ENCODE measurements at places on chromosomes 12 and 14.

DNA sequence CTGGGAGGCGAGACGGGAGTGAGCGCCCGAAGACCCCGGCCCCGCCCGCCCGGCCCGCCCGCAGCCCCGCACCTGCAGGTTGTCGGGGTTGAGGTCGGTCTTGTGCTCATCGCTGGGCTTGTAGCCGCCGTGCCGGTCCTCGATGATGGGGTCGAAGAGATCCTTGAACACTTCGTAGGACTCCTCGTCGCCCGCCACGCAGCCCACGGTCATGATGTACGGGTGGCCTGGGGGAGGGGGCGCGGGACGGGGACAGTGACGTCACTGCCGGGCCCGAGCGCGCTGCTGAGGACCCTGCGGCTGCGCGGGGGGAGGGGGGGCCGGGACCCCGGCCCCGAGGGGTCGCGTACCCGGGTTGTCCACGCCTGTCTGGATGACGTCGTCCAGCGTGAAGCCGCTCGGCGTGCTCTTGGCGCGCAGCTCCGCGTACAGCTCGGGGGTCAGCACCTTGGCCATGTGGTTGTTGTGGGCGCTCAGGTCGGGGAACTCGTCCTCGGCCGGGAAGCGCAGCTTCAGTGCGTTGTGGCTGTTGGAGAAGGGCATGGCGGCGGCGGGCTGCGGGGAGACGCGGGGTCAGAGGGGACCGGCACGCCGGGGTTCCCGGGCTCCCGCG lies 573 bp downstream of the CKB start:
- no peak for DNase-seq

- no peak for DNase-seq
These were observed 48.0 kb downstream of the PLCZ1 start for GRCh38 chr12:18689771-18690170.

- DNase-seq, result peak; percentile 8
These were observed 19.4 kb upstream of the A2M start for GRCh38 chr12:9134981-9135628.

- DNase-seq, result no peak
These were observed 196.5 kb downstream of the DUSP6 start for GRCh38 chr12:89155826-89156225.

GRCh38 chr12:27367078-27367477 lies 34.4 kb downstream of the BMAL2 start:
- DNase-seq, result no peak

- DNase-seq, result no peak
These were observed 6.4 kb upstream of the SLC48A1 start for GRCh38 chr12:47766502-47767215.

GRCh38 chr12:89475203-89475990 lies 49.2 kb downstream of the GALNT4 start:
- no peak for DNase-seq

DNA sequence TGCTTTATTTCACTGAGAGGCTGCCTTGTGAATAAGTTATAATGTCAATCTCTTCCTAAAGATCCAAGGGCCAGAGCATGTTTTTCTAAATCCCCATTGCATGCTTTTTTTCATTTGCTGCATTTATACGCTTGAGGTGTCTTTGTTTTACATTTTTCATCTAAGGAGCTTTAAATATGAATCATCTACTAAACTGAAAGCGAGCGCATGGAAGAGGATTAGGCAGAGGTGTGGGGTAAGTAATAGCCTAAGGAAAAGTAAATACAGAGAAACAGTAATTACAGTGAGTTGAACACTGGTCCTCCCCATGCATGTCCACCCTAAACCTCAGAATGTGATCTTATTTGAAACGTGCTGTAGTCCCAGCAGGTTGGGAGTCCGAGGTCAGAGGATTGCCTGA lies 76.4 kb upstream of the METAP2 start:
- DNase-seq, result no peak

DNA sequence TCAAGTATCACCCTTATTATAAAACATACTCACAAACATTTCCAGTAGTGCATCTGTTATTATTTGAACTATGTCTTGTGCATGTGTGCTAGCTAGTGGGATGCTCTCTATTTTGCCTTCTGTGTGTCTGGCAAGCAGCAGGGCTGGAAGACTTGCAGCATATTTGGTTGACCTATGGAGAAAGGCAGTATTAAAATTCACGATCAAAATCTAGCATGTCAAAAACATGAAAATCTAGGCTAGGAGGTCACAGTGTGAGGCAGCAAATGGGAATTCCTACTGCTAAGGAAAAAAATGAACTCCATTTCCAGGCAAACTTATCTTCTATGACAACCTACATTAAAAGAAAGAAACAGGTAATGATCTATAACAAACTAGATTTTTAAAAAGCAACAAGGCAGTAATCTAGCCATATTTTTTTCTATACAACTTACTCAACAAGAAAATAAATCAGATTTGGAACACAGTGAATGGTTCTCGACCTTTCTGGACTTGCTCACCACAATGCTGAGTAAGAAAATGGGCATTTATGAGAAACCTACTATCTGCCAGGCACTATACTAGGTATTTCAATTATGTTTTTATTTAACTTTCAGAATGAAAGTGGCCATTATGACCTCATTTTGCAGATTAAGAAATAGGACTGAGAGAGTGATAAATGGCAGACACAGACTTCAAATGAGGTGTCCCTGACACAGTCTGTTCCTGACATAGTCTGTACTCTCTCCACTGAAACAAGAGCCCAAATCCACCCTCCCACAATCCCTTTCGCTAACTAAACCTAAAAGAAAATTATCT lies 96.8 kb downstream of the TXNDC16 start:
- no peak for DNase-seq

- DNase-seq, result no peak
These were observed 716 bp upstream of the PTGDR start for GRCh38 chr14:52266782-52267181.

- DNase-seq, result no peak
These were observed 64.1 kb downstream of the APPL2 start for GRCh38 chr12:105171691-105172436.

- DNase-seq, result no peak
These were observed 250.6 kb downstream of the RGS6 start for GRCh38 chr14:72182708-72183432.

DNA sequence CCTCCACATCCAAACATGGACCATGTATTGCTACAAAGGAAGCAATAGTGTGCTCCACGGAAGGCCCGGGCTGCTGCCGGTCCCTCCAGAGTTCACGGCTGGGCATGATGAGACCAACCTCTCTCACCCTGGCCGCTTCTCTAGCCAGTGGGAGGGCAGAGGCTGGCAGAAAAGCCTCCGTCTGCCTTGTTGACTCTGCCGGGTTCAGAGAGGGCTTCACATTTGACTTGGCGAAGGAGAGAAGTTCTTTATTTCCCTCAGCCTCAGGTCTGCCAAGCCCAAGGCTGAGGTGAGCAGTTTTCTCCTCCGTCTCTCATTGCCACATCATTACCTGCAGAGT lies 230.0 kb downstream of the ZFP36L1 start:
- no peak for DNase-seq

GRCh38 chr14:94970941-94971730 lies 186.2 kb downstream of the DICER1 start:
- DNase-seq, result no peak

- peak; percentile 55 for DNase-seq
These were observed 44.8 kb downstream of the FBXW8 start for GRCh38 chr12:116955382-116956021.

DNA sequence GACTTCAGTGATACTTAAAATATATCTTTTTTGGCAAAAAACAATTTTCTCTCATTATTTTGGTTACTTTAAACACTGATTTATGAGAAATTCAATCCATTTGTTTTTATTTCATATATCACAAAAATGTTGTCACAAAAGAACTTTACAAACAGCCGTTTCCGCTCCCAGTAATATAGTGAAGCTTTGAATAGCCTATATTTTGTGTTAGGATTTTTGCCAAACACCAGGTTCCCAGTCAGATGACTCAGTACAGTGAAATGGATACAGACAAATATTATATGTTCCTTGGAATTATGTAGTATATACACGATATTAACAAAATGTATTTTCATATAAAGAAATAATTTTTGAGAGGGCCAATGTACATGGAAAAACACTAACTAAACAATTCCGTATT lies 411.1 kb downstream of the CCER1 start:
- no peak for DNase-seq

GRCh38 chr12:30764251-30764650 lies 9.5 kb upstream of the CAPRIN2 start:
- DNase-seq, result no peak

DNA sequence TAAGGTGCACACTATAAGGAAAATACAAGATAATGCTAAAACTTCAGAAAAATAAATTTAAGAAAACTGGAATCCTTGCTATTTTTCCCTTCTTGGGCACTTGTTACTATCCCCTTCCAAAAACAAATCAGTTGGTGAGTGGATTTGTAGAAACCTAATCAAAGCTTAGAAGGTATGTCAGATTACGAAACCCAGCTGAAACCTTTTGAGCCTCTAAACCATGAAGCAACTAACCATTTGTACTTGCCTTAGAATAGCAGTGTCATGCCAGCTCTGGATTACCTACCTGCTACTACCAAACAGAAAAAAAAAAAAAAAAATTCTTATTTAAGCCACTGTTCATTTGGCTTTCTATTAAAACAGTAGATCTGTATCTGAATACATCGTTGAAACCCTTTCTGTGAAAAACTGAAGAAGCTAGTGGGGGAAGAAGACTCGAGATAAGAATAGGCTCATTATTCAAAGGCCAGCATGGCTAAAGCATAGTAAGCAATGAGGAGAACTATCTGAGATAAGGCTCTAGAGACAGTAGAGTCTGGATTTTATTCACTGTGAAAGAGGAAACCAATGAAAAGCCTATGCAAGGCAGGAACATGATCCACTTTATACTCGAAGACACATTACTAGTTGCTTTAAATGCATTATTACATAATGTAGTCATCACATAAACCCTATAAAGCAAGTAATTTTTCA lies 30.2 kb downstream of the OSBPL8 start:
- DNase-seq, result no peak

- DNase-seq, result peak; percentile 45
These were observed 10.9 kb downstream of the BTG1 start for GRCh38 chr12:92134638-92135274.

GRCh38 chr12:121578230-121579189 lies 2.3 kb downstream of the KDM2B start:
- no peak for DNase-seq

- DNase-seq, result no peak
These were observed 527.0 kb upstream of the ATP2B1 start for GRCh38 chr12:90235642-90236041.

- DNase-seq, result peak; percentile 90
These were observed 29.7 kb downstream of the CCDC85C start for GRCh38 chr14:99574099-99574880.

DNA sequence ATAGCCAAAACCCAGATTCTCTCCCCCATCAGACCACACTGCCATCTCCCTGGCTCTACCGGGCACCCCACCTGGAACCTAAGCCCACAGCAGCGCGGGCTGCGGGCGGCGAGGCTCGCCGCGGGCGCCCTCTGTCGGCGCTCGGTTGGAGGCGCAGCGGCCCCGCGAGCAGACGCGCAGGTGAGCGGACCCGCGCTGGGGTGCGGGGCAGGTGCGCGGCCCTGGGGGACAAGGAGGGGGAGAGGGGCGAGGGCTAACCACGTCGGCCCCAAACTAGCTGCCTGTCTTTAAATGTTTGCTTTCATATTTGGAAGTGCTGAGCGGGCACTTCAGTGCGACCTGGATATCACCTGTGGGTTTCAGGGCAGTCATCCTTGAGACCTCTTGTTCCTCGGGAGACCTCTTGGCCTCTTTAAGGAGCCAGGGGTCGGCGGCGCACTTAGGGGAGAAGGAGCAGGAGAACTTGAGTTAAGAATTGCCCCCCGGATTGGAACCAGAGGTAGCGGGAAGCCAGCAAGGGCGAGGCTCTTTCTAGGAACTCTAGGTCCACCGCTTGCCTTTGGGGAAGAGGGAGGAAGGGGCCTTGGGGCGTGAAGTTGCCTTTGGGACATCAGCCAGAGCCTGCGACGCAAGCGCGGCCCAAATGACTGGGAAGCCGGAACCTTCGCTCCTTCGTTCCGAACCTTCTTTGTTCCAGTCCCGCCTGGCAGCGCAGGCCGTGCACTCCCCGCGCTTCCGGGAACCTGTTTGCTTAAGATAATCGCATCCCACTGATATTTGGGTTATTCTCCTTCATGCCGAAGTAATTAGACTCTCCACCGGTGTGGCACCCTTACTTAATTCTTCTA lies 78.7 kb downstream of the NEDD1 start:
- DNase-seq, result peak; percentile 44

DNA sequence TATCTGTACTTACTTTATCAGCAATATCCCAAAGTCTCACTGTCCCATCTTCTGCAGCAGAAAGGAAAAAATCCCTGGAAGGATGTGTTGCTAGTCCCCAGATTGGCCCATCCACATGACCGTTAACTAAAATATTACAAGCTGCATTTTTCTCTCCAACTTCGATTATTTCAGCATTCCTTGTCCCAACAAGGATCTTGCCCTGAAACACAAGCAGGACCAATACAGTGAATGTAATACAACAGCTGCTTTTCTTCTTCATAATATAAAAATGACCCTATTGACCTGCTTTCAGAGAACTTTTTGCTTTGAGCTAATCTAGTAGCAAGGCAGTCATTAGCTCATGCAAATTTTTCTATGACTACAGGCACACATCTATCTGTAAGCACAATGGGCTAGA lies 58.3 kb downstream of the ZC3H14 start:
- DNase-seq, result no peak

DNA sequence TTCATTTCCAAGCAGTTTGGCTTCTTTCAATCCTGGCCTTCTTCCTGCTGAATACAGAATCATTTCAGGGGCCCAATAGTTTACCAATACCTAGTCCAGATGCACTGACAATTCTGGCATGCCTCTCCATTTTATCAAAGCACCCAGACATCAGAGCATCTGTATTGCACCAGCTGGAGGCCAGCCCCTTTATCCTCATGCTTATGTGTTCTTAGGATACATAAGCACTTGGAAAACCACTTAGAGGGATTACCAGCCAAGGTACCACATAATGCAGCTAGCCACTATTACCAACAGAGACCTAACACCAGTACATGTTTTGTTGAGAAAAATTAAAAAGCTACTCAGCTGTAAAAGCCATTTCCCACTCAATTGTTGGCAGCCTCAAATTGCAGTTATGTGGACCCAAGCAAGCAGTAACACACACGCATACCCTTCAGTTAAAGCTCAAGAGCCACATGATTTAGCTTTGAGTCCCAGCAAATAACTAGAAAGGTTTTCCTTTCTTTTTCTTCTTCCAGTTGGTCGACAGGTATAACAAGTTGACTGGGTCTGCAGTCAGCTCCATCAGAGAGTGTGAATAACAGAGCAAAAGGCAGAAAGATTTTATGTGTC lies 263.8 kb downstream of the DIO2 start:
- no peak for DNase-seq

GRCh38 chr14:76964695-76965094 lies 63.8 kb downstream of the IRF2BPL start:
- no peak for DNase-seq

DNA sequence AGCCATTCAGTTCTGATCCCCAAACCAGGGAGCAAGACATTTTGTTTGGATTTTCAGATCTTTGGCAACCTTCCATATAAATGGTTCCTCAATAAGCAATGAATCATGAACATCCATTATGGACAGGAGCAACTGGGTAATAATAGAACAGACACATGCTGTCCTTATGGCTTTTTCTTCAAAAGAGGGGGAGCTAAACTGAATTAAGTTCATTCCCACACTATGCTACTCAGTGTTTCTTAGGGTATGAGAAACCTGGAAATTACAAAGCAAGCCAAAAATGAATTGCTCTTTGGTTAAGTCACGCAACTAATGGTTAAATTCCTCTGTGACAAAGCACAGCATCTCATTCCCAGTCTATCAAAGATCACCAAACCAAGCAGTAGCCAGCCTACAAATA lies 51.0 kb downstream of the PTGER2 start:
- DNase-seq, result no peak

Data from ACHN (cell line).